A375 (cell line): ENCODE measurements at places on chromosomes 1 and 21. TPM values are rescaled to one million over a fixed set of nuclear protein-coding genes. Genes with fewer than 3 reads are reported as not detected.

GART gene
- 178 and 202 TPM in 2 replicates for total RNA-seq

SPRR2G gene
- not detected in 2 replicates for total RNA-seq

DCST2 gene
- 0.19 and 0.40 TPM in 2 replicates for total RNA-seq

TRPM2 gene
- total RNA-seq = 11.1 and 11.2 TPM in 2 replicates

KRTAP13-2 gene
- not detected in 2 replicates for total RNA-seq

KRTAP10-8 gene
- total RNA-seq = not detected in 2 replicates

LCE1E gene
- not detected in 2 replicates for total RNA-seq

AK4 gene
- 47.5 and 48.5 TPM in 2 replicates for total RNA-seq

LCK gene
- 0.30 TPM in 1 of 2 replicates, not detected in the other for total RNA-seq

APOBEC4 gene
- total RNA-seq = not detected in 2 replicates

RNF220 gene
- total RNA-seq = 118 and 133 TPM in 2 replicates

CR2 gene
- total RNA-seq = not detected in 2 replicates

TCHH gene
- 0.27 and 0.38 TPM in 2 replicates for total RNA-seq

ARHGEF19 gene
- 6.8 and 8.0 TPM in 2 replicates for total RNA-seq

CCDC185 gene
- total RNA-seq = not detected in 2 replicates

PDZK1 gene
- 0.49 and 1.2 TPM in 2 replicates for total RNA-seq

TSPEAR gene
- total RNA-seq = not detected in 2 replicates
